Stimulated activated CD8-positive, alpha-beta memory T cell treated with anti-CD3 and anti-CD28 coated beads, Interleukin-2, amount 100 ng/mL, for 1 hour (primary cell): ENCODE measurements at places on chromosomes 3 and 15.

- peak; percentile 79 for DNase-seq
These were observed at the start of gene NCKIPSD for GRCh38 chr3:48685603-48686511. Gene NCKIPSD (minus strand): TSS chr3:48685915. CDS start chr3:48685807, 108 bp downstream.

DNA sequence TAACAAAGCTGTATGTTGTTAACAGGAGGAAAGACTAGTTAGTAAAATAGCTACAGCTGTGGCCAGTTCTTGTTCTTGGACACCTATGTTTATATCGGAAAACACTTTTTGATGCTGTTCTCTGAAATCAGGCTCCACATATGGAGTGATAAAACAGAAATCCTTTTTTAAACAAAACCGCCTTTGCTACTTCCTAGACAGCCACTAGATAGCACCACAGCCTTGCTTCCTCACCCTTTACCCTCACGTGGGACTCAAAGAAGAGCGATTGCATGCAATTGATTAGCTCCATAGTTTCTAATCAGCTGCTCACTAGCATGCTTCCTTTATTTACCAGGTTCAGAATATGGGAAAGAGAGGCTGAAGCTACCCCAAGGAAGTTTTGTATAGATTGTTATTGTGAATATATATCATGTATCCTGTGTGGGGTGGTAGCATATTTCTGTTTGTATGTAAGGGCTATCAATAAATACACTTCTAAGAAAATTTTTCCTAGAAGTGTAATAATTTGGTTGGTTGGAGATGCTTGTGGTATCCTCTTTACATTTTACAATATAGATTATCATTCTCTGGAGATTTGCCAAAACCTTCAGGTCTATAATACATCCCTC, 4.3 kb upstream of the MTFMT start:
- DNase-seq = no peak

- DNase-seq = no peak
These were observed 26.9 kb downstream of the PIERCE2 start for GRCh38 chr15:55434989-55435825.

DNA sequence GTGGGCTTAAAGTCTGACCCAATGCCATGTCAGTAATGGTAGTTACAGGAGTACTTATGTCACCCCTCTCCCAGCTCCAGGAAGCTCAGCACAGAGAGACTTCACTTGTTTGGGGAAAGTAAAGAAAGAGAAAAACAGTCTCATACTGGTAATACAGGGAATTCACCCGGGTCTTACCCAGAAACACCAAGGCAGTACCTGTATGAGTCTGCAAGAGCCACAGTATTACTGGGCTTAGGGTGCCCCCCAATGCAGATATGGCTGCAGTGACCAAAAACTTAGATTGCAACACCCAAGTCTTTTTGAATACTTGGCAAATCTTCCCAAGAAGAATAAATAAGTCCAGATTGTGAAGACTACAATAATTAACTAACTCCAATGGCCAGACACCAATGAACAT, 622.1 kb downstream of the IGSF11 start:
- no peak for DNase-seq

DNA sequence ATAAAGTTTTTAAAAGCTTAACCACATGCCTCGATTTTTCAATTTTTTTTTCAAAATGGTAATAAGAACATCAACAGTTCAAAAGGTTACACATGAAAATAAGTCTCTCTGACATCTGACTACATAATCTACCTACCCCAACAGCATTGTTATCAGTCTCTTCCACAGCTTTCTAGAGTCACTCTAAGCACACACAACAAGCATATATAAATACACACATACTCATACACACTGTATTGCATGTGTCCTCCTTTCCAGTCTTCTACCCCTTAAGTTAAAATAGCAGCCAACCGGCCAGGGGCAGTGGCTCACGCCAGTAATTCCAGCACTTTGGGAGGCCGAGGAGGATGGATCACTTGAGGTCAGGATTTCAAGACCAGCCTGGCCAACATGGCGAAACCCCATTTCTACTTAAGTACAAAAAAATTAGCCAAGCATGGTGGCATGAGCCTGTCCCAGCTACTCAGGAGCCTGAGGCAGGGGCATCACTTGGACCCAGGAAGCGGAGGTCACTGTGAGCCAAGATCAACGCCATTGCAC, 12.2 kb downstream of the TBL1XR1 start:
- no peak for DNase-seq

DNA sequence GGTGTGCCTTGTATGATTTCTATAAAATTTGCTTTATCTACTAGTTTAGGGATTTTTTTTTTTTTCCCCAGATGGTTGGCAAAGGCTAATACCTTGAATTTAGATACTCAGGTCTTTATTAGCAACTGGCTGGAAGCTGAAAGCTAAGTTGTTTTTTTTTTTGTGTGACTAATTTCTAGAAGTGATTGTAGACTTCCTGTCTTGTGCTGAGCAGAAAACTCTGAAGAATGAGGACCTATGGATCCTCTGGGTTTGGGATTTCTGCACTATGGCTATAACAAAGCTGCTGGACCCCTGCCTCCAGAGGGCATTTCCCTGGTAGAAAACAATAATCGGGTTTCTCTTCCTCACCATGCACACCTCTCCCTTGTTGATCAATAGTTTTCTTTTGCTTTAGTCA, 10.0 kb downstream of the ARIH2 start:
- no peak for DNase-seq

DNA sequence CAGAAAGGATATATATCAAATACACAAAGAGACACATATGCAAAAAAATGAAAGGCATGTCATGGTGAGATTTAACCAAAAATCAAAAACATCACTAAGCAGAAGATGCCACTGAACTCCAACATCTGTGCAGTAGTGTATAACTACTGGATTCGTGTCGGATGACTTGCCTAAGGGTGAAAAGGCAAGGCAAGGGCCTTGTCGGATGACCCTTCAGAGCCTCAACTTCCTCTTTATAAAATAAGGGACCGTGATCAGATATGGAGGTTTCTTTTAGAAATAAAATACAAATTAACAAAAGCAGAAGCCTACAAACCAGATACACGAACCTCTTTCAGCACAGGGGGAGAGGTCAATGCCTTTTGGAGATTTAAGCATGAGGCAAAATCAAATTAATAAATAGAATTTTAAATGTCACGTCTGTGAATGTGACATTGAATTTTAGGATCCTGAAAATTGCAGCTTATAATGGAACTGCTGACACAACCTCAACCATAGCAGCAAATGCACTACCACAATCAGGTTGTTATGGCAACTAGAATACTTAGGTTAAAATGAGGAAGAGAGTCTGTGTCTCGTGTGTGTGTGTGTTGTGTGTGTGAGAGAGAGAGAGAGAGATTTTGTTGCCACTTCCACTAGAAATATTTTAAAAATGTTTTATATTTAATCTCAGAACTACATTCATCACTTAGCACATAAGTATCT, 8.3 kb upstream of the CHRM5 start:
- no peak for DNase-seq

DNA sequence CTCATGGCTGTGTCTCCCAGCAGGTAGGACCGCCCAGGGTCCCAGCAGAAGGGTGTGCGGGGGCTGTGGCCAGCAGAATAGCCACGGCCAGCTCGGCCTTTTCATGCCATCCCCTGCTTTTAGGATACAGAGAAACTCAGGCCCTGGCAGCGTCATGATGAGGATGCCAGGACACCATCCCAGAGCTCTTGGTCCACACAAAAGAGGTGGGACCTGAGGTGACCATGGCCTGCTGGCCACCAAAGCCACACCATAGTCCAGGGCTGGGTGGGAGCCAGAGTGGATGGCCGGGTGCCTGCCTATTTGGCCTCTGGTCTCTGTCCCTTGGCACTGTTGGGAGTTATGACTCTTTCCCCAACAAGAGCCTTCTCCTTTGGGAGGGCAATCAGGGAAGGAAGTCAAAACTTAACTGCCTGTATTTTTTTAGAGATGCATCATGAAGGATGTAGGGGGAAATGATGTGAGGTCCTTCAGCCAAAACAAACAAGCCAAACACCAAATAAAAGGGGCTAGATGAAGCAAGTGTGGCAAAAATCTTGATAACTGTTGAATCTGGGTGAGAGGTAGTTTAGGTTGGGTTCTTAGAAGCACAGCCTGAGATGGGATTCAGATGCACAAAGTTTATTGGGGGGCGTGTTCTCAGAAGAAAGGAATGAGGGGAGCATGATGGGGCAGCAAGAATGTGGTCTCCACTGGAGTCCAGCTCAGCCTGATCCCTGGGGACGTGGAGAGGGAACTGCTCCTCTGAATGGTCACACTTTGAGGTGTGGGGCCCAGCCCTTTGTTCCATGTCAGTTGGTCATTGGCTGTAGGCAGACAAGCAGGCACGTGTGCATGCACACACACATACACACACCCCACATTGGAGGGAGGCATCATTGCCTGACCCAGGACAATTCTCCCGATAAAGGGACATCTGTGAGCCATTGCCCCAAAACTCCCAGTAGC, 33.2 kb downstream of the SMAD6 start:
- DNase-seq = no peak

DNA sequence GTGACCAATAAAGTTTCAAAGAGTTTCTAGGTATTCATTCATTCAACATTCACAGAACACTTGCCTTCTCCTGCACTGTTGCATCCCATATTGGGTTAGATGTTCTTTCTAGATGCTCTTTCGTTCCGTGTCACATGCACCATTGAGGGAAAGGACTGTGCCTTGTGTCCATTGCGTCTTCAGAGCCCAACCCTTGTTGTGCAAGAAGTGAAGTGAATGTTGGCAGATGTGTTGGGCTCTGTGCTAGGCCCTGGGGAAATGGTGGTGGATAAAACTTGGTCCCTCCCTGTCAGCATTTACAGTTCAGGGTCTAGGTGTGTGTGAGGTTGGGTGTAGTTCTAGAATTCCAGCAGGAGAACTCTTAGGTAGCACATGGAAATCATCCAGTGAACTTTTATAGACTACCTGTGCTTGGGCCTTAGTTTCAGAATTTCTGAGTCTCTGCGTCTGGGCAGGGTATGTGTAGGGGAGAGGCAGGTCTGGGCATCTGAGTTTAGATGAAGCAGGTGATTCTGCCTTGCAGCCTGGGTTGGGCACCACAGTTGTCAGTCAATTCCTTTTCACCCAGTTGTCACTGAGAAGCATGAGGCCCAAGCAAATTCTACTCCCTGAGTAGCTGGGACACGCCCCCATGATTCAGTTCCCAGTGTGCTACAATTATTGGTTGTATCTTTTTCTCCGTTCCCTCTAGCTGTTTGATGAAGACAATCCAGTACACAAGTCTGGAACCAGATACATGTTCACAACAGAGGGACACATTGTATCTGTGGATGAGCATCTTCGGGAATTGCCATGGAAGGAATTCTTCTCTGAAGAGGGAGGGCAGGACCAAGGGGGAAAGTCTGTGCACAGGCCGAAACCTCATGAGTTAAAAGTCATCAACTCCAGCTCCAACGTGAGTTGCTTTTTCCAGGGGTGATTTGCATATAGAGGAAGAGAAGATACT, 25.4 kb downstream of the EDEM1 start:
- no peak for DNase-seq

- no peak for DNase-seq
These were observed 3.8 kb upstream of the PLXND1 start for GRCh38 chr3:129610276-129610675.

- no peak for DNase-seq
These were observed 22.6 kb downstream of the SRP14 start for GRCh38 chr15:40016224-40016865.

GRCh38 chr3:112675943-112676535, 35.1 kb upstream of the CCDC80 start:
- DNase-seq = no peak

GRCh38 chr3:46923559-46924350, 46.2 kb downstream of the PTH1R start:
- no peak for DNase-seq

DNA sequence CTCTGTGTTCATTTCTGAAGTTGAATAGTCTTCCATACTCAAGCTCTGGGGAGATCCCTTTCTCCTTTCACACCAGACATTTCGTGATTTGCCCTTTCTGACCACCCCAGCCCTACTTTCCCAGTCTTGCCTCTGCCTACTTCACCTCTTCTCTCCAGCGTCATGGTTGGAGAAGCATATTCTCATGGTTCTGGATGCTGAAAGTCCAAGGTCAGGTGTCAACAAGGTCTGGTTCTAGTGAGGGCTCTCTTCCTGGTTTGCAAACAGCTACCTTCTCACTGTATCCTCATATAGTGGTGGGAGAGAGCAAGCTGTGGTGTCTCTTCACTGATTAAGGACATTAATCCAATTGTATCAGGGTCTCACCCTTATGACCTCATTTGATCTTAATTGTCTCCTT, 169.4 kb downstream of the IGF1R start:
- DNase-seq = no peak

DNA sequence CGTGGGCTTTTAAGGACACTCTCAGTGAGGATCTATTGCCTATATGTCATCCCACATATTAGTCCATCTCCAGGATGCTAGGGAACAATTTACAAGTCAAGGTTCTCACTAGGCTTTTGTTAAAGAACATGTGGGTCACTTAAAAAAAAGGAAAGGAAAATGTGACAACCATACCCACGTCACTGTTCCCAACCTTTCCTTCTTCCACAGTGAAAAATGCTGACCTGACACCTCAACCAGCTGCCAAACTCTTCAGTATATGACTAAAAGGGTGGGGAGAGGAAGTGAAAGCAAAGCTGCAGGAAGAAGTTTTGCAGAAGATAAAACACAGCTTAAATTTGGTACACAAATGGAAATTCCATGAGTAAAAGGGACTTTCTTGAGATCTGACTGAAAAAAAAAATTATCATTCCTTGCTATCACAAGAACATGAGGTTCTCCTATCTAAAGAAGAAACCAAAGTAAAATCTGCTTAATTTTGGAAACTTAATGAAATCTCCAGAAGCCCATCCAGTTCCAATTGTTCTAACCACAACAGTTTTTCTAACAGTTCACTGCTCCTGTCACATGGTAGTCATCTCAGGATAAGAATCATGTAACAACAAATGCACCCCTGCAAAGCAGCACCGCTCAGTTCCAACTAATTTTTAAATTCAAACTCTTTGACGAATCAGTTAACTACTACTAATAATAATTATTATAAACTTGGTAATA, 117.0 kb upstream of the TSPAN3 start:
- DNase-seq = no peak

GRCh38 chr3:23751212-23751723, 54.5 kb upstream of the UBE2E1 start:
- no peak for DNase-seq

DNA sequence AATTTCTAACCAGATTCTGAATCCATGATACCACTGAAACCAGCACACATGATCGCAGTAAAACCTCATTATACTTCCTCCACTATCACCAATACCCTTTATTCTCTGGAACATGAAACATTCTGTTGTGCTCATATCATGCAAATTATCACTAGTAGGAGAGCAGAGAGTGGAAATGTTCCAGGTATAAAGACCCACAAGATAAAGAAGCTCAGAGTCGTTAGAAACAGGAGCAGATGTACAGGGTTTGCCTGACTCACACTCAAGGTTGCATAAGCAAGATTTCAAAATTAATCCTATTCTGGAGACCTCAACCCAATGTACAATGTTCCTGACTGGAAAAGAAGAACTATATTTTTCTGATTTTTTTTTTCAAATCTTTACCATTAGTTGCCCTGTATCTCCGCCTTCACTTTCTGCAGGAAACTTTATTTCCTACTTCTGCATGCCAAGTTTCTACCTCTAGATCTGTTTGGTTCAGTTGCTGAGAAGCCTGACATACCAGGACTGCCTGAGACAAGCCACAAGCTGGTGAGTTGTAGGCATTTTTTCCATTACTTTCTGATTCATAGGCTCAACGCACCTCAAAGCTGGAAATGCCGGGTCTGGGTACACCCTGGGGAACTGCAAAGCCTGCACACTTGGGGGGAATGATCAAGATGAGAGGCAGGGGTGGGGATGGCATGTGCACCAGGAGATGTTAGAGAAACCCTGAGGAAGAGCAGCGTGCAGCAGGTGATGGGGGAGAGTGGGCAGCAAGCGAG, at the start of gene CCR2:
CCR2 (plus strand) TSS at position 465 of the 764 bp plus-strand sequence. CDS start 3,417 bp downstream, outside the sequence.
- DNase-seq = no peak

GRCh38 chr3:171548917-171549316, 88.7 kb upstream of the TNIK start:
- DNase-seq = no peak
